ENCODE measurements at places on chromosomes 2 and 18. TPM values are rescaled to one million over a fixed set of nuclear protein-coding genes. Genes with fewer than 3 reads are reported as not detected.
A peak's percentile ranks its signal among the peaks of the same experiment; 100 is the strongest.

The COBLL1 gene
- total RNA-seq, result 3.6 TPM

The CAD gene
- 114 TPM for total RNA-seq

The DARS1 gene
- 94.8 TPM for total RNA-seq

DNA sequence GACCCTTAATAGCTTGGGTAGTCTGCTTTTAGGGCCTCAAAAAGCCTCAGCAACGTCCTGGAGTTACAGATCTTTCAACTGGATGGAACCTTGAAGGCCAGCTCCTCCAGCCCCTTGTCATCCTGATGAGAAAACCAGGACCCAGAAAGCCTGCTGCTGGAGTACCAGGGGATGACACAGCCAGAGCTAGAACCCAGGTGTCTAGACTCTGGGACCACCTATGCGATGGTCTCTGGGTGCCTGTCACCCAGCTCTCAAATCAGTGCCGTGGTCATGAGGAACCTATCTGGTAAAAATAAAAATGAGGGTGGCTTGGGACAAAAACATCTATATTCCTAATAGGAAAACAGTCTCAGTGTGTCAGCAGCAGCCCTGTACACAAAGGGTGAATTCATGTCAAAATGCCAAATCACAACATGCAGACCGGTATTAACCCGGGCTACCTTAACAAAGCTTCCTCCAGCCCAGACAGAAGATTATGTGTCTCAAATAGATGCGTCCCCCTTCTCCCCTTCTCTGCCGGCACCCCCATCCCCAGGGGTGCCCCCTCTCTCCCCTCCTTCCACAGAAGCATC lies 28.5 kb downstream of the SMAD7 start:
- no peak for DNase-seq
- H3K4me3 ChIP-seq, result no peak overlapping the region
- H3K4me1 ChIP-seq, result peaks cover 25% of the 10 kb centered on the region
- peaks cover 2% of the 10 kb centered on the region for H3K36me3 ChIP-seq
- peak overlapping the region; percentile 52 for H3K27ac ChIP-seq

The CWC22 gene
- total RNA-seq, result 24.7 TPM

- H3K27ac ChIP-seq, result no peak overlapping the region
- H3K36me3 ChIP-seq, result no peaks in the 10 kb centered on the region
- H3K27me3 ChIP-seq, result no peaks in the 10 kb centered on the region
- no peak overlapping the region for H3K4me3 ChIP-seq
Observed at GRCh38 chr2:202036601-202037037, 3.0 kb downstream of the FZD7 start.

The WNT6 gene
- total RNA-seq, result 1.4 TPM

DNA sequence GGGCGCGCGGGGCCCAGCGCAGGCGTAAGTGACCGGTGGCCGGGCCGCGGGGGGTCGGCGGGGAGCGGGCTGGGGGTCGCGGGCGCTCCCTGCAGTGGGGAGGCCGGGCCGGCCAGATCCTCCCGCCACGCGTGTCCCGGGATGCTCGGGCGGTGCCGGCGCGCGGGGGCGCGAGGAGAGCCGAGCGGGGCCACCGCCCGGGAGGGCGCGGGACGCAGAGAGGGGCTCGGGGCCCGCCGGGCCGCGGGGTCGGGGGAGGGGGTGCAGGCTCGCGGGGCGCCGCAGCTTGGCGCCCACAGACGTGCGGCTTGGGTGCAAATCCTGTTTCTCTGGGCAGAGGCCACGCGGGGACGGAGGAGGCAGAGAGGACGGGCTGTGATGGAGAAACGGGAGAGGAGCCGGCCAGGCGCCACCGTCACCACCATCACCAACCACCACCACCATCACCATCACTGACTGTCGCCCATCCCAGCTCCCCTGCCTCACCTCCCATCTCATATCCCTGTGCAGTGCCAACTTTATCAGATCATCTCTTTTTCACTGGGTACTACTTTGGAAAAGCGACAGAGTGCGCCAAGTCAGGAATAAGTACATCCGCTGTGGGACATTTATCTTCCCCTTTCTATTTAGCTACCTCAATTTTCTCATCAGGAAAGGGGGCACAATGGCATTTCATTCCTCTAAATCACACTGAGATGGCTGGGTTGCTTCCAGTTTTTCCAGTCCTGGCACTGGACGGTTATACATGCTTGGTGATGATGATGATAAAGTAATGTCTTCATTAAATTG lies 97.2 kb upstream of the GPR45 start:
- H3K27ac ChIP-seq, result no peak overlapping the region
- H3K27me3 ChIP-seq, result no peaks in the 10 kb centered on the region
- no peak for DNase-seq
- peak overlapping the region; percentile 4 for H3K4me3 ChIP-seq
- no peaks in the 10 kb centered on the region for H3K36me3 ChIP-seq

DNA sequence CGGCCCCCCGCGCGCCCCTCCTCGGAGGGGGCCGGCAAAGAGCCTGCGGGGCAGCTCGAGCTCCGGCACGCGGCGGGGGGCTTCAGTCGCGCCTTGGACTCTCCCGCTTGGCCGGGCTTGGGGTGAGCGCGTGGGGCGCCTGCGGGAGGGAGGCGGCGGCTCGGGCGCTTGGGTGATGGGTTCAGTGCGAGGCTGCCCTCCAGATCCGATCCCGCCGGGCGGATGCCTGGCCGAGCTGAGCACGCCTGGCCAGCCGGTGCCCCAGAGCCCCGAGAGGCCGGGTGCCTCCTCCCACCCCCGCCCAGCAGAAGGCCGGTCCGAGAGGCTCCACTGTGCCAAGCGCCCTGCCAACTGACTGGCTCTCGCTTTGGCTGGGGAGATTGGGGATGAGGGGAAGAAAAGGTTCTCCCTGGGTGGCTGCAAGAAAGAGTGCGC lies 273 bp upstream of the NXPH2 start:
- H3K27ac ChIP-seq, result no peak overlapping the region
- H3K27me3 ChIP-seq, result no peaks in the 10 kb centered on the region
- H3K36me3 ChIP-seq, result no peaks in the 10 kb centered on the region
- DNase-seq, result no peak
- H3K4me1 ChIP-seq, result no peaks in the 10 kb centered on the region
- H3K4me3 ChIP-seq, result no peak overlapping the region

The IL36RN gene
- total RNA-seq, result not detected

DNA sequence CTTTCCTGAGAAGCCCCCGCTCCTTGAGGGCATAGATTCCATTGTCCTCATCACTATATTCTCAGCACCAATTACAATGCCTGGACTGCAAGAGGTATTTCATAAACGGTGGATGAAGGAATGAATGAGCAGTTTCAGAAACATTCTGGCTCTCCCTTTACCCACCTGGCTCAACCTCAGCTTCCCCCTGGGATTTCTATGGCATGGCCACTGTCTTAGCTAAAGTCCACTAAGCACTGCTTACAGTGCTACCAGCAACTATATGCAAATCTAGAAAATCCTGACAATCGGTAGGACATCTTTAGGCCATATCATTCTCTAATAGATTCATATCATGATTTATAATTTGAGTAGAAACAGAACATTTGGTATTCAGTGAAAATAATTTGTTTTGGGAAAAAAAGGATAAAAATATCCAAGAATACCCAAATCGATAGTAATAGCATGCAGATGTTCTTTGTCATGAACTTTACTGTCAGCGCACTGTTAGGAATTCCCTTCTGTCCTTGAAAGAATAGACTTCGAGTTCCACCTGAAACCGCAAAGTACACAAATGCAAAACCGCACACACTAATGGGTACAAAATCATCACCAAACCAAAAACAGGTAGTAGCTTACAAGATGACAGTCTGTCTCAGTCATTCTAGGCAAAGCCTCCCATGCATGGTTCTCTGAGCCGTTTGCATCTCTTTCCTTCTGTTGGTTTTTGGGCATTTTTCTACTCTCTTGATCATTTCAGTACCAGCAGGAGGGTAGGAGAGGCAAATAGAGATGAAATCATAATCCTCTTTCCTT lies 303.6 kb upstream of the ID2 start:
- H3K36me3 ChIP-seq, result no peaks in the 10 kb centered on the region
- H3K27me3 ChIP-seq, result no peaks in the 10 kb centered on the region
- DNase-seq, result no peak
- no peak overlapping the region for H3K4me3 ChIP-seq
- no peak overlapping the region for H3K27ac ChIP-seq

GRCh38 chr18:50280707-50281294 lies 522 bp downstream of the MBD1 start:
- no peaks in the 10 kb centered on the region for H3K27me3 ChIP-seq
- DNase-seq, result no peak
- H3K36me3 ChIP-seq, result peaks cover 65% of the 10 kb centered on the region
- peak overlapping the region; percentile 77 for H3K27ac ChIP-seq
- H3K4me3 ChIP-seq, result peak overlapping the region; percentile 100

DNA sequence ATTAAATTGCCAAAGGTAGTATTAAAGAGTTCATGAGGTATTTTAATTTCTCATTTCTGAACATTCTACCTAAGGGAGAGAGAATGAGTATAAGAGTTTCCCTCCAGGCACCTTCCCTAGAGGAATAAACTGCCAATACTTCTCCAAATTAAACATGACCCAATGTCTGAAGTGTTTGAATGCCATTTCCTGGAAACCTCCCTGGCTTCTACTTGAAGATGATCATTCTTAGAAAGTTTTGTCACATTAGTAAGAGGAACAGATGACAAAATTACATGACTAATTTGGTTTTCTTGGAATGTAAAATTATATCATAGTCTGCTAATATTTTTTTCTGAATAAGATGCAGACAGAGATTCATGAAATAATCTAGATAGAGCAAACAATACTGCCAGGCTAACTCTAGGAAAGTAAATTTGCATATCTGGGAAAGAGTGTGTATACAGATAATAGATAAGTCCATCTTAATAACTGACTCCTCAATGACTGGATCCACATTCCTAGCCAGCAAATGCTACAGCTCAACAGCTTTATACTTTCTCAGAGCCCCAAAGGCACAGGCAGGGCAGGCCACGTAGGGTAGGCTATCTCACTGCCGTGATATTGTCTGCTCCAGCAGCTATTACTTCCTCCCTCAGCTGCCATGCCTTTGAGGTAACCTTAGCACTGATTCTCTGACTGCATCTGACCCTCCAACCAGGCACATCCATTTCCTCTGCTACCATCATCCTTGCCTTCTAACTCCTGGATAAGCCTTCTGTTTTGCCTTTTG lies 630.8 kb upstream of the PIK3C3 start:
- H3K4me3 ChIP-seq, result no peak overlapping the region
- no peaks in the 10 kb centered on the region for H3K27me3 ChIP-seq
- no peaks in the 10 kb centered on the region for H3K4me1 ChIP-seq
- no peak for DNase-seq

The GAD1 gene
- 11.0 TPM for total RNA-seq

The PLB1 gene
- 0.49 TPM for total RNA-seq

The PROC gene
- total RNA-seq, result not detected

The SLC9A4 gene
- 0.07 TPM for total RNA-seq

GRCh38 chr2:26952374-26952773 lies 18.1 kb upstream of the MAPRE3 start:
- no peaks in the 10 kb centered on the region for H3K36me3 ChIP-seq
- no peaks in the 10 kb centered on the region for H3K27me3 ChIP-seq
- H3K27ac ChIP-seq, result no peak overlapping the region
- H3K4me1 ChIP-seq, result no peaks in the 10 kb centered on the region
- DNase-seq, result no peak

DNA sequence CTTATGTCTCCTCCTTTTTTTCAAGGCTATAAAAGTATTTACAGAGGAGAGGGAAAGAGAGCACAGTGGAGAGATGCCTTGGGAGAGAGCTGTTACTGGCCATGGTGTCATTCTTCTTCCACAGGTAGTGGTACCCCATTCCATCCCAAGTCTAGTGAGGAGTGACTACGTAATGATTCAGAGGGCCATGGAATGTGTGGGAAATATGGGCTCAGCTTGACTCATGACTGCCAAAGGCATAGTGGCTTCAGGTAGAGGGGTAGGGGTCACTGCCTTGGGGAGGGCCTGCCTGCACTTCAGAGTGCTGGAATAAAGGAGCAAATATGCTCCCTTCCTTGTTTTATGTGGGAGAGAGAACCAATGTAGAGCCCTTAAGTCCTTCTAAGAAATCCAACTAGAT lies 620.6 kb downstream of the IRS1 start:
- DNase-seq, result peak; percentile 69
- H3K4me3 ChIP-seq, result no peak overlapping the region
- H3K36me3 ChIP-seq, result no peaks in the 10 kb centered on the region
- no peaks in the 10 kb centered on the region for H3K27me3 ChIP-seq

DNA sequence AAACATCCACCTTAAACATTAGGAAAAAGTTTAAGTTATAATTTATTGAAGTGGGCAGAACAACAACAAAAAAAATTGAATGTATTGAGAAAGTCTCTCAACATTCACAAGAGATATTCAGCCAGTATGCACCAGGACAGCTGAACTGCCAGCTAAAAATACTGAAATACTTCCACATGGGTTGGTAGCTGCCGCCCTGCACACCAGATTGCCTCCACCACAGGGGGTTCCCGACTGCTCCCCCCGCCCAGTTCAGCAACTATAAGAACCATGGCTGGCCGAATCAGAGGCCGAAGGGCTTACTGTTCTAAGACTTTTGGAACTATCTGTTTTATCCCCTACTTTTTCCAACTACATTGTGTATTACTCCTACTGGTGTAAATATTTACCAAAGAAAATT lies 150.0 kb upstream of the LRP1B start:
- no peak overlapping the region for H3K27ac ChIP-seq
- no peak overlapping the region for H3K4me3 ChIP-seq
- H3K36me3 ChIP-seq, result no peaks in the 10 kb centered on the region
- no peaks in the 10 kb centered on the region for H3K27me3 ChIP-seq
- H3K4me1 ChIP-seq, result no peaks in the 10 kb centered on the region

DNA sequence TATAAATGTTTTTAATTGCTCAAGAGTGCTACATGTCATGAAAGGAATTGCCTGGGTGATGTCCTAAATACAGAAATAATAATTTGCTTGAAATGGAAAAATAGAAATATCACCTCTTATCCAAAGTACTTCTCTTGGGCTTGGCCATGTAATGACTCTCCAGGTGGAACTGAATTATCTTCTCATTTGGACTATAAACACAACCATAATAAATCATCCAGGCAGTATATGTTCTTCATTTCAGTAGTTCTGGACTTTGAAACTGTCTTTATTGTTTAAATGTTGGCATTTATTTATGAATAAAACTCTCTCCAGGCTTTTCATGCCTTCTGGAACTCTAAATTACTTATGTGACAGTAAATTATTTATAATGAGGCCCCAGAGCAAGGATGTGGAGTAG lies 40.5 kb downstream of the OXER1 start:
- H3K27ac ChIP-seq, result no peak overlapping the region
- no peaks in the 10 kb centered on the region for H3K4me1 ChIP-seq
- no peak for DNase-seq
- no peak overlapping the region for H3K4me3 ChIP-seq
- no peaks in the 10 kb centered on the region for H3K36me3 ChIP-seq
- no peaks in the 10 kb centered on the region for H3K27me3 ChIP-seq

The STARD6 gene
- not detected for total RNA-seq

- no peaks in the 10 kb centered on the region for H3K4me1 ChIP-seq
- no peak overlapping the region for H3K27ac ChIP-seq
- DNase-seq, result no peak
- H3K4me3 ChIP-seq, result no peak overlapping the region
Observed at GRCh38 chr18:38368246-38368645, 802.6 kb upstream of the CELF4 start.

DNA sequence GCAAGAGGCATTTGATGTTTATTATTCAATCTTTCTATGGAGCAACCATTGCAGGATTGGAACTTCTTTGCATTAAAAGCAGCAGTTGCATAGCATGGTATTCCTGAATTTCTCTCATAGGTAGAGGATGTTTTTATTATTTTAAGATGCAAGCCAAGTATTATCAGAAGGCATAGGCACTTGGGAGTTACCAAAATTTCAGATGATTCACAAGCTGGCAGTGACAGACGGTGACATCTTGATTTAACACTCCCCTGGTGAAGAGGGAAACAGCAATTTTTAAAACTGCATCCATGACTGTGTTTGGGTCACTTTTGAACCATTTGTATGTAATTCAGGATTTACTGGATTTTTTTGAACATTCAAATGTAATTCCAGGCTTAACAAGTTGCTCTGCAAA lies 654.3 kb downstream of the SLC4A3 start:
- H3K36me3 ChIP-seq, result no peaks in the 10 kb centered on the region
- H3K4me1 ChIP-seq, result no peaks in the 10 kb centered on the region
- no peak overlapping the region for H3K4me3 ChIP-seq
- H3K27me3 ChIP-seq, result no peaks in the 10 kb centered on the region
- no peak for DNase-seq
- no peak overlapping the region for H3K27ac ChIP-seq
